Myocyte (in vitro differentiated cells): ENCODE measurements at places on chromosomes 12 and 14.

DNA sequence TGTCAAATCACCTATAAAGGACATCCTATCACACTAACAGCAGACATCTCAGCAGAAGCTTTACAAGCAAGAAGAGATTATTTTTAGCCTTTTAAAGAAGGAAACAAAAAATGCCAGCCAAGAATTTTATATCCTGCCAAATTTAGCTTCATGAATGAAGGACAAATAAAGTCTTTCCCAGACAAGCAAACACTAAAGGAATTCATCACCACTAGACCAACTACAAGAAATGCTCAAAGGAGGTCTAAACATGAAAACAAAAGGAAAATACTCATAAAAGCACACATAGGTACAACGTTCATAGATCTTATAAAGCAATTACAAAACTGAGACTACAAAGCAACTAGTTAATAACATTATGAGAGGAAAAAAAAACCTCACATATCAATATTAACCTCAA lies 20.7 kb upstream of the STAB2 start:
- DNase-seq, result no peak

DNA sequence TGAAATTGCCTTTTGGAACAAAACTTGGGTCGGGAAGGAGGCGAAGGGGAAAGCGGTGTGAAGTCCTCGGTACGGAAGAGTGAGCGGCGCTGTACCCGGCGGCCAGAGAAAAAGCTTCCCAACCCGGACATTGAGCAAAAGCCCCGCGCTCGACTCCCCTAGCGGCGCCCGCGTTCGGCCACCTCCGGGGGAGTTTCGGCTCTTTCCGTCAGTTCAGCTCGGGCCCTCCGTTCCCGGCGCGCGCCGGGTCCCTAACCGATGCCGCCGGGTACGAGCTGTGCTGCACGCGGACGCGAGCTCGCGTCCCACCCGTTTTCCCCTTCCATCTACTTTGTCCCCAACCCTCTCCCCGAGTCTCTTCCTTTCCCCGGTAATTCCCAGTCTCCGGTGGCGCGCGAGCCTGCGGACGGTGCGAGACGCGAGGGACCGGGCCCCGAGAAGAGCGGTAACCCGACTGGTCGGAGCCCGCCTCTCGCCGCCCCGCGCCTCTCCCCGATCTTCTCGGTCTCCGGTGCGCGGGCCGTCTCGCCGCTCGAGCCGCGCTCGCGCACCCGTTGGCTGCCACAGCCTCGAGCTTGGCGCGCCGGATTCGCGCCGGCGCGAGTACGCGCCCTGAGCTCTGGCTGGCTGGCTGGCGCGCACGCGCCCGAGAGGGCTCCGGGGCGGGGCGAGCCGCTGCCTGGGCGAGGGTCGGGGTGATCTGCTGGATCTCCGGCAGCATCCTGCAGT lies 446 bp upstream of the SPATS2 start:
- DNase-seq, result peak; percentile 94

DNA sequence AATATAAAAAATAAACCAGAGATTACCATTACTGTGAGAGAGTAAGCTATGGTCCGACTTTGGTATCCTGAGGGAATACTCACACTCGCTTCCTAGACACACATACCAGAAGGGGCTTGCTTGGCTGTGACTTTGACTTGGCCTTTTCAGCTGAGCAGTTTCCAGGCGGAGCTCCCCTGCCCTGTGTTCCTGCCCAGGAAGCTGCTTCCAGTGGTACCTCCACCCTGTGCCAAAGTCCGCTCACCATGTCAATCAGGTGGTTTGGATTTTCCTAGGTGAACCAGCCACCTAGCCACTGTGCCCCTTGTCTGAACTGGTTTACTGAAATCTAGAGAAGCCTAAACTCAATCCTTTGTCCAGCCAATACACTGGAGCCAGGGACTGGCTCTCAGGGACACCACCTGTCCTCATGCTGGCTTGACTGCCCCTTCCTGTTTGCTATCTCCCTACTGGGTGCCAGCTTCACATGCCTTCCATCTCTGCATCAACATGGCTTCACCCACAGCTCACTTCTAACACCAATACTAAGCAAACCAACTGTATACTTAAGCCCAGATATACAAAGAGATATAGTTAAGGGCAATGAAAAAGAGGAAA lies 28.6 kb downstream of the MAX start:
- no peak for DNase-seq

GRCh38 chr12:113961921-113962710 lies 4.0 kb downstream of the RBM19 start:
- no peak for DNase-seq
